ELR (cell line): ENCODE measurements at places on chromosomes 6 and 20.
A peak's percentile ranks its signal among the peaks of the same experiment; 100 is the strongest.

DNA sequence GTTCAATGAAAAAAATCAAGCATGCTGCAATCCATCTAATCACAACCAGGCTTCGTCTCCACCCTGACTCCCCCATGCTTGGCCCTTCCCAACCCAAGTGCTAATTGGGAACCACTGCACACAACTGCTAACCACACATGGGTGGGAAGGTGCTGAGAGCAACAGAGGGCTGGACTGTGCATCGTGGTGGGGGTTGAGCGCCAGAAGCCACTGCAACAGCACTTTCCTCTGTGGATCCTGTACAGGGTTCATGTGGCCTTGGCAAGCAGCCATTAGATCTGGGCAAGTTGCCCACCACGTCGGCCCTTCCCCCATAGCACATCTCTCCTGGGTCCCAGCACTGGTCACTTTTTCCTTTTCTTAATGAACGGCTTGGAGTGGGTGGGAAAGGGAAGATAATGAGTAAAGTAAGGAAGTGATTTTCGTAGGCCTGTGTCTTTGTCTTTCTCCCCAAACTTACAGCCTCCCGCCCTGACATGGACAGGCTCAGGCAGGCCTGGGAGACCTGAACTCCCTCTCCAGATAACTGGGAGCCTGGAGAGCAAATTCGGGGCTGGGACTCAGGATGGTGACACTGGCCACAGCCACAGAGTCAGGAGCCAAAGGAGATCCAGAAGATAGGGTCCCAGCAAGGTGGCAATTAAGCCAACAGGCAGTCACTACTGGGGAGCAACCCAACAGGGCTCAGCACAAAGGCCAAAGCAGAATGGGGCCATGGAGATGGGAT lies 34.4 kb upstream of the MRPS10 start:
- no peak for DNase-seq

- no peak for DNase-seq
These were observed 132.5 kb upstream of the PHACTR3 start for GRCh38 chr20:59471653-59472421.

GRCh38 chr6:135852746-135853145 lies 1.2 kb downstream of the PDE7B start:
- DNase-seq = peak; percentile 19

- DNase-seq = no peak
These were observed 656.6 kb upstream of the MAP3K7 start for GRCh38 chr6:91243436-91243835.
